Naive thymus-derived CD4-positive, alpha-beta T cell (primary cell): ENCODE measurements at places on chromosomes 2 and 18. TPM values are rescaled to one million over a fixed set of nuclear protein-coding genes. Genes with fewer than 3 reads are reported as not detected.

Gene PTH2R
- total RNA-seq = 0.44 TPM

GRCh38 chr2:216776066-216776850 is 80.9 kb upstream of the IGFBP5 start:
- DNase-seq = no peak

DNA sequence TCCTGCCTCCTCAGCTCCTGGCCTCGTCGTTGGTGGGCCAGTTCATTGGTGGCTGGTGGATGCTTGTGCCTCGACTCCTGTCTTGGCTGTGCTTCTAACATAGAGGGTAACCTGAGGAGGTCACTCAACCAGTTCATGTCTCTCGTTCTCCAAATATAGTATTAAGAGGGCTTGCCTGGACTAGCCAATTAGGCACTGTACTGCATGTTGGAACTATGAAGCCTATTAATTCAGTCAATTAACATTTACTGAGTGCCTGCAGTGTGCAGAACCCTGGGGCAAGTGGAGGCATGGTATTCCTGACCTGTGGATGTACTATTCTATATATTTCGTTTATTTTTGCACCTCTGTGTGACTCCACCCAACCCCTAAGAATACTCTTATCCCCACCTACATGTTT is 89.9 kb upstream of the PELI1 start:
- DNase-seq = no peak

DNA sequence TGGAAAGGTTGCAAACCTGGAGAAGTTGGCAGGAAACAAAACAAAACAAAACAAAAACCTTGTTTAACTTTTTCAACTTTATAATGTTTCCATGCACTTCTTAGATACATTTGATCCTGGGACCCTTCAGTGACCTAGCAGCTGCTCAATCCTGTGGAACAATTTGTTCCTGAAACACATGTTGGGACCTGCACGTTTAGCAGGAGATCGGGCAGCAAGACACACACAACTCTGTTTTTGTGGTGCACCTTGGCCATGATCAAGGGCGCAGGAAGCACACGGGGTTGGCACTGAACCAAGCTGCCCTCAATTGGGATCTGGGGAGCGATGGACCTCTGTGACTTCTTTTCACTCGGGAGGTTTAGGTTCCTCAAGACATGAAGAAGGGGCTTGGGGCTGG is 268.7 kb downstream of the LOXHD1 start:
- DNase-seq = no peak

Gene FBXO11
- total RNA-seq = 92.1 TPM

DNA sequence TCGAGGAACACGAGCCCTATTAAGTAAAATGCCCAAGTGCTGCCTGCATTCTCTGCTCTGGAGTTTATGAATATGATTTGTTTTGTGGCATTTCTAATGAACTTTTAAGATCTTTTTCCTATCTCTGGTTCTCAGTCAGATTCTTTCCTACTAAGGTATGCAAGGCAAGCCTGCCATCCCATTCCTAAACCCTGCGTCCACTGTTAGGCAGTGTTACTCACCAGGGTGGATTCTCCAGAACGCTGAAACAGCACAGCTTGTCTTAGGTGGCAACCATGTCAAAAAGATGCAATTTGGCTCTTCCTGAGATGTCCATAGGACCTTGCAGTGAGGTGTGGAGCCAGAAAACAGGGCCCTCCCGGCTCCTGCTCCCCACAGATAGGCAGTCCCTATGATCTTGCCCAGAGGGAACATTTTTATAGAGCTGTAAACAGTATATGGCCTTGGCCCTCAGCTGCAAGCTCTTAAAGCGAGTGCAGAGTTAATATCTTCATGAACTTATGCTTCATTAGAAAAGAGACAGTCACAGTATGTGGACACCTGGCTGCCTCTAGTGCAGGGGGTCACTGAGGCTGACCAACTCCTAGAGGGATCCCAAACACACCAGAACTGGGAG is 84.4 kb downstream of the TPGS2 start:
- no peak for DNase-seq

DNA sequence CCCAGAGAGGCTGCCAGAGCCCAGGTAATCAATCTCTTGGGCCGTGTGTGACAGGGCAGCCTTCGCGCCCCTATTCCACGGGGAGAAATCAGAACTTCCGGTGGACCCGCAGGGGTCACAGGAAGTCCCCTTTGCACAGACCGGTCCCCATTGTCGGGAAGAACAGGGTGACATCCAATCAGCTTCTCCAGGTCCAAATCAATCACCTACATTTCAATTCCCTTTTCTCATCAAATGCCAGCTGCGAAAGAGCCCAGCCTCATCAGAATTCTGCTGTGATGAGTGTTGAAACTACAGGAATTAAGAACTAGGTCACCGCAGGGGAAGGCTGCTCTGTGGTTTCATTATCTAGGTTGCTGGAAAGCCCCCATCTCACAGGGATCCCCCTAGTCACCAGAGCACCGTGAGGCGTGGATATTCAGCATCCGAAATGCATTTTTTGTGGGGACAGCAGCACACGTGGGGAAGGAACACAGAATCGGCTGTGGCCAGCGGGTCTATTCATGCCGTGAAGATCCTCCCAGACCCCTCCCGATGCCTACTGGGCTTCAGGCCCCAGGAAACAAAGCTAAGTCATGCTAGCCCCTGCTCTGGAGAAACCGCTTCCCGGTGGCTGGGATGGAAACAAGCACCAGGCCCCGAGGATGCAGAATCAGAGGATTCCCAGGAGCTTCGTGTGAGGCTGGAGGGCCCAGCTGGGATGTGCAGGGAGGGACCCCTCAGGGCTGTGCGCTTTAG is 193.7 kb upstream of the ID2 start:
- peak; percentile 10 for DNase-seq

DNA sequence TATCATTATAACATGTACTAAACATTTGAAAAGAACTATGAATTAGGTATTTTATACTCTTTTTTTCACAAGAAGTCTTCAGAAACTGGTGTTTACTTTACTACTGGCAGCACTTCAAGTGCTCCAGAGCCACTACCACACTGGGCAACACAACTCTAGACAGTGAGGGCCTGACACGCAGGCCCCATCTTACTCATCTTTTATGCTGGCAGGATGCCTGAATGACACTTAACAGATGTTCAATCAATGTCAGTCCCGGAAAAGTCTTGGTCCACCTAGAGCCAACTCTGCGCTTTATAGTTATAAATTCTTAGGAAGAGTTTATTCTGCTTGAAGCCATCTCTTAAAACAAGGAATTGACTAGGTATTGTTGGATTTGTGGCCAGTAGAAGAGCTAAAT is 8.7 kb upstream of the WIPF1 start:
- DNase-seq = no peak

- DNase-seq = no peak
These were observed 64.0 kb upstream of the STK39 start for GRCh38 chr2:168311261-168311910.

DNA sequence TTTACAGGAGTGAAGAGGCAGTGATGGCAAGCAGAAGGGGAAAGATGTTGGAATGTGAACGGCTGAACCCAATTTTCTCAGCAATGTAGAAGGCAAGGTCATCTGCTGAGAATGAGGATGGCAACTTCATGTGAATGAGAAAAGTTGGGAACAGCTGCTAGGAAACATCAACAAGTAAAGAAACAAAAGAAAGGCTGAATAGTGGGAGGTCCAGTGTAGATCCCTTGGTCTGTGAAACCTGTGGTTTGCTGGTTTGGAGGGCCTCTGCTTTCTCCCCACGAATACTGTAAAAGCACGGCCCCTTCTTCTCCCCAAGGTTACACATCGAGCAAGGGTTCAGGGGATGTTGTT is 27.4 kb downstream of the MARCHF4 start:
- no peak for DNase-seq

DNA sequence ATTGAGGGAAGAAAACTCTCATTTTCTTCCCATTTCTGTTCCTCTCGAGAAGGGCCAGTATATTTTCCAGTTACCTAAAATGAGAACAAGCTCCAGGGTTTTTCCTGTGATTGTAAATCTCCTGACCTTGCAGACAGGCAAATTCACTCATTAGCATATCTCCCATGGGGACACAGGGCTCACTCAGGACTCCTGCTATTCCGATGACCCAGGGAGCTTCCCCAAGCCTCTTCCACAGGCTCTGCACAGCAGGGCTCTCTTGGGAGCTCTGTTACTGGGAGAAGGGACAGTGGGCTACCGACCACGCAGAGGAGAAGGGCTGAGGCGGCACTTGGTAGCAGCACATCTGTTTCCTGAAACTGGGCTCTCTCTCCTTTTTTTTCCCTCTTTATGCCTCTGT is 135.2 kb upstream of the CAPN13 start:
- DNase-seq = no peak

GRCh38 chr2:228039752-228040534 is 141.5 kb downstream of the SPHKAP start:
- DNase-seq = no peak

DNA sequence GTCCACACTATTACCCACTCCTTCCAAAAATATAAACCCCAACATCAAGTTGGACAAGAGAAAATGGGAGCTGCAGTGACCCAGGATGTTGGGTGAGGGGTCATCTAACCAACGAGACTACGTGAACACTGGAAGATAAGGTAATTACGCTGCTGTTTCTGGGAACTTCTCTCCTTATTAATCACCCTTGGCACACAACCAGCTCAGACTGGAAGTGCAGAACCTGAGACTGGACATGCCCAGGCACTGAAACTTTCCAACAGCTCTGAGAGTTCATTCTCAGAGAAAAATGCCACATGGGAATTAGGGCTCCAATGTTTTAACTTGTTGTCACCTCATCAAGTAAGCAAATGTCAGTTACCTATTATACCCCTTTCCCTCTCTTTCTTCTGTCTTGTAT is 135.3 kb downstream of the CCDC148 start:
- no peak for DNase-seq

DNA sequence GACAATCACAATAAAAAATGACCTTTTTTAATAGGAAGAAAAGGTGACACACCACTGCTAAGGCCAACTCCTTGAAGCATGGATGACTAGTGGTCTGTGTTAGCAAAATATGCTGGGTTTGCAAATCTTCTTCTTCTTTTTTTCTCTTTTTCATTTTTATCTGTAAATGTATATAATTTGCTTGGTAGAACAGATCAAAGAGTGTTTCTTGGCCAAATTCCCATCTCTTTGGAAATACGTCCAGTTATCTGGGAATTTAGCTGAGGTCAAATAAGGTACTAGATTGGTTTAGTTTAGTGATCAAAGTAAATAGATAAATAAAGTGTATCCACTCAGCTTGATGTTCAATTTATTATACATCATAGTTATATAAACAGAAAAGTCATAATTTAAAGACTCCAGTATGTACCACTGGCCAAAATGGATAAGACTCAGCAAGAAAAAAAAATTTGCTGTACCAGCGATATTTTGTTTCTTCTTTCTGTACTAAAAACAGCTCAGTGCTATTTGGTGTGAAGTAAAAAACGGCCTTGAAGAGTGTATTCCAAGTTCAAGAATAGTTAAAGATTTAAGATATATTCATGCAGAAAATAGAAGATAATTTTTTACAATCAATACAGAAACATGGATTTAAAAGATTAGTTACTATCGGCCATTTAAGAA is 738.6 kb upstream of the PIK3C3 start:
- DNase-seq = no peak

Gene MSTN
- 0.10 TPM in 1 of 2 replicates, not detected in the other for total RNA-seq

Gene APLF
- total RNA-seq = 7.9 TPM

DNA sequence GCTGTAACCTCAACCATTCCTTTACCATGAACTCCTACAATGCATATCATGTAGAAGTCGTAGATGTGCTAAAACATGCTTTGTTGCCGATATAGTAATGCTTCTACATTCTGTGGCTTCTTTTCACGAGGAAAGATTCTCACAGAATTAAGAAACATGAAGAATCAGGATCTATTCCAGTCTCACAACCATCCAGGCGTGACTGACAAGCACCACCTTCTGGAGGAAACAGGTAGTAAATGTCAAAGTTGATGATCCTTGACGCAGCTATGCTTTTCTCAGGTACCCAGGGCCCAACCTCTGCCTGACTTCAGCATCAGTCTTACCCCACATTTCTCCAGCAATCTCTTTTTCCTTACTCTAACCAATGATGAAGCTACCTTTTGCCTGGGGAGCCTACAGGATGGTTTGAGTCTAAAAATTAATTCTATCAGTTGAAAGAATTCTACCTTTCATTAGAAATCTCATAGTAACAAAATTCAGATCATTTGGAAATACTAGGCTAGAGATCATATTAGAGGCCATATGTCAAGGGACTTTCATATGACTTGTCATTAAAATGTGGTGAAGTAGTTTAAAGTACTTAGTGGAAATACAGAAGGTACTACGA is 123.3 kb upstream of the RND3 start:
- DNase-seq = no peak

GRCh38 chr2:211070547-211070946 is 514.1 kb downstream of the CPS1 start:
- DNase-seq = no peak

DNA sequence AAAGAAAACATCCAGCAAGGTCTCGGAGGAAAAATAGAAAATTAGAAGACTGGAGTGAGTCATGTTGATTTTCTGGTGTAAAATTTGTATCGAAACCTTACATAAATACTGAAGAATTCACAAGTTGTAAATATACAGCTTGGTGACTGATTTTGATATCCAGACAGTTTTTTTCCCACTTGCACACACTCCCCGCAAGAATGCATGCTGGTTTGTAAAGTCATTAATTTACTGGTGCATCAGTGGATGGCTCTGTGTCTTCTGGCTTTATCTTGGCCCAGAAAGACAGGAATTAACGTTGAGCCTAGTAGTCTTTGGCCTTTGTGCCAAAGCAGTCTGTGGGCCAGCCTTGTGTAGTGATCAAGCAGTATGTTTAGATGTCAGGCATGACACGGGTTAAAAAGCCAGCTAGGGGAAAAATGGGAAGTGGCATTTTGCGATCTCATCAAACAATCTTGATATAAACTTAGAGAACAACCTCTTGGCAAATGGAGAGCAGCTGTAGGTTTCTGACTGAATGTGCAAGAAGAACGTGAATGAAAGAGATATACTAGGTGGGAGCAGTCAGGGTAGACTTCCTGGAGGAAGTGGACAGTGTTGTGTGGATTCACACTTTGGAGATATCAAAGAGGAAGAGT is 22.7 kb upstream of the CASP8 start:
- no peak for DNase-seq

DNA sequence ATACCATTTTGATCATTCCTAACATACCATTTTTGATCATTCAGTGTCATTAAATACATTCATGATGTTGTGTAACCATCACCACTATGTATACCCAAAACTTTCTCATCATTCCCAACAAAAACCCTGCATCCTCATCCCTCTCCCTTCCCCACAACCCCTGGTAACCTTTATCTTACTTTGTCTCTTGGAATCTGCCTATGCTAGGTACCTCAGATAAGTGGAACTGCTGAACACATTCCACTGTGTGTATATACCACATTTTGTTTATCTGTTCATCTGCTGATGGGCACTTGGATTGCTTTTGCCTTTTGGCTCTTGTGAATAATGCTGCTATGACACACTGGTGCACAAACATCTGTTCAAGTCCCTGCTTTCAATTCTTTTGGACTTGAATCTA is 83.8 kb upstream of the TFCP2L1 start:
- no peak for DNase-seq
